ENCODE measurements at places on chromosomes 6 and 20.

GRCh38 chr20:23135449-23136420, 49.6 kb upstream of the CD93 start:
- DNase-seq: no peak

DNA sequence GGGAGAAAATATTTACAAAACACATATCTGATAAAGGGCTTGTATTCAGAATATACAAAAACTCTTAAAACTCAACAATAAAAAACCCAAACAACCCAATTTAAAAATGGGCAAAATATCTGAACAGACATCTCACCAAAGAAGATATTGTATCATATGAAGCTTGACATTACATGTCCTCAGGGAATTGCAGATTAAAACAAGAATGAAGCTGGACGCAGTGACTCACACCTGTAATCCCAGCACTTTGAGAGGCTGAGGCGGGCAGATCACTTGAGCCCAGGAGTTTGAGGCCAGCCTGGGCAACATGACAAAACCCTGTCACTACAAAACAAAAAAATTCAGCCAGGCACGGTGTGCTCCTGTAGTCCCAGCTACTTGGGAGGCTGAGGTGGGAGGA, 135.4 kb upstream of the AKIRIN2 start:
- DNase-seq: no peak

- DNase-seq: no peak
These were observed 95.4 kb upstream of the RIN2 start for GRCh38 chr20:19662637-19662995.

- DNase-seq: no peak
These were observed 21.5 kb upstream of the BMP7 start for GRCh38 chr20:57287901-57288300.

DNA sequence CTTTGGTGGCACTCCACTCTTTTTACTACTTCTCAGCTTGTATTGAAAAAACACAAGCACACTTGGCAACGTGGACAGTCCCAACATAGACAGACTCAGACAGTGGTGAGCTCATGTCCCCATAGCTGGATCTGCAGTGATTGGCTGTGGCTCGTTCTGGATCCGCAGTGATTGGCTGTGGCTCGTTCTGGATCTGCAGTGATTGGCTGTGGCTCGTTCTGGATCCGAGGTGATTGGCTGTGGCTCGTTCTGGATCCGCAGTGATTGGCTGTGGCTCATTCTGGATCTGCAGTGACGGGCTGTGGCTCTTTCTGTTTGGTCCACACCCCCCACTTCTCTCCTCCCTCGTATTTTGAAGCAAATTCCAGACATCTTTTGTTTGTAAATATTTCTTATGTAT, 28.0 kb downstream of the OSBPL2 start:
- no peak for DNase-seq

- no peak for DNase-seq
These were observed 43.8 kb upstream of the ADIG start for GRCh38 chr20:38537176-38537575.

GRCh38 chr6:117989086-117989485, 82.0 kb downstream of the SLC35F1 start:
- no peak for DNase-seq

GRCh38 chr20:50588034-50588736, 78.0 kb downstream of the PTPN1 start:
- DNase-seq: no peak

DNA sequence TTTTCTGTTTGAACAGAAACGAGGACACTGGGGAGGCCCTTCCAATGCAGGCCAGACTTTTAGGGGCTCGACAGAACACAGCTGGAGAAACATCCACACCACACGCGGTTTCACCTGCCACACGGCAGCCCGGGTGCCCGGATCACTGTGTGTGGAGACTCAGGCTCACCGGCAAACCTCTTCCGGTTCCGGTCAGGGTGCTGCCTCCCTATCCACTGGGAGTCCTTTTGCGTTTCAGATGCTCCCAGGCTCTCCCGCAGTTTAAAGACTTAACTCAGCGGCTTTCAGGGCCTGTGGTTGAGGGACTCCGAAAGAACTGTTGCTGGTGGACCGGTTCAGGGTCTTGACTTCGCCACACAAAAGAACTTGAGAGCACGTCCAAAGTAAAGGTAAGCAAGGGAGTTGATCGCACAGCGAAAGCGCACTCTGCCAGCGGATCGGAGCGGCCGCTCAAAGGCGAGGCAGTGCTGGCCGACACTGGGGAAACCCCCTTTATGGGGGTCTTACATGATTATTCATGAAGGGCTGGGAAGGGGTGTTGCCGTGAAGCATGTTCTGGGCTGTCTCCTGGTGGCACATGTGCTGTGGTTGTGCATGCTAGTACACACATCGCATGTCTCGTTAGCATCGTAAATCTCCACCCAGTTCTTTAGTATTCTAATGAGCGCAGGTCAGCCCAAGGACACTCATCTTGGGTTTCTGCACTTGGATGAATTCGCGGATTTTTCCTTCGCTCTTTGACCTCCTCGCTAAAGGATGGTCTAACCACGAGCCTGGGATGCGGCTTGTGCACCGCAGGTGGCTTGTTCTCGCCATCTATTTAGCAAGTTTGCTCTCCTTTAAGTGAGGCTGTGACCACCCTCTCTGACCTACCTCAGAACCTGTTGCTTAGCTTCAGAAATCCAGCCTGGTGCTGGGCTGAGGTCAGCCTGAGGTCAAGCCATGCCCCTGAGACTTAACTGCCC, 180.3 kb downstream of the CDH26 start:
- DNase-seq: no peak
